ENCODE measurements at places on chromosomes 3 and 15. TPM values are rescaled to one million over a fixed set of nuclear protein-coding genes. Genes with fewer than 3 reads are reported as not detected.

- no peak for DNase-seq
Observed at GRCh38 chr3:15638891-15639262, 37.3 kb downstream of the BTD start.

DNA sequence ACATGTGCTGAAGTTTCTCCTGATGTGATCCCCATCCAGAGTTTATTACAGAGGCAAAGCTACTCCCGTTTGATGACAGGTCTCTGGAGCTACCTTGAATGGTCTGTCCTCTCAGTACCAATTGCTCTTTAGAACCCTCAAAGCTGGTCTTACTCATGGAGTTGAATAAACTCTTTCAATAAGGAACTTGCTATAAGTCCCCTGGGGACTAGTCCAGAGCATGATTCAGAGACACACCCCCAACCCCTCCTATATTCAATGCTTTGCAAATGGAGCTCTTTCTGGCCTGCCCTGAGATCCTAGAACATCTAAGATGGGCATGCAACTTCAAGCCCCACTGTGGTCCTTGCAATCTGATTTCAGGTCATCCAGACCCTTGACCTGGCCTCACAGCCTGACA, 23.9 kb upstream of the TPM1 start:
- no peak for DNase-seq

DNA sequence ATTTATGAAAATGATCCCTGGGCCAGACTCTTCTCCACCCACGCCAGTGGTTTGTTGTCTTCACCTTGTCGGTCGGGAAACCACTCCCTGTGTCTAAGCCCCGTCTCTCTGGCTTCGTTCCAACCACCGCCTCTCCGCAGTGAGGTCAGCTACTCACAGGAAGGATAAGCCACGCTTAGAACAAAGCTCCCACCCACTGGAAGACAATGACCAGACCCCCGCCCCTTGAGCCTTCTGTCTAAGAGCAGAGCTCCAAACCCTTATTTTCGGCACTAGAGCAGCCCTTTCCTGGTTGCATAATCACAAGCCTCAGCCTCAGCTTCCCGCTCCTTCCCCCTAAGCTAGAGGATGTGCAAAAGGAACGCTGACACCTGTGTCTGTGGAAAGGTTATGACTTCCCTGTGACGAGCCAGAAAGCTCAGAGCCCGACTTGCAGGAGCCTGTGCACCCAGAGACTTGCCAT, 114.9 kb upstream of the MEF2A start:
- no peak for DNase-seq

DNA sequence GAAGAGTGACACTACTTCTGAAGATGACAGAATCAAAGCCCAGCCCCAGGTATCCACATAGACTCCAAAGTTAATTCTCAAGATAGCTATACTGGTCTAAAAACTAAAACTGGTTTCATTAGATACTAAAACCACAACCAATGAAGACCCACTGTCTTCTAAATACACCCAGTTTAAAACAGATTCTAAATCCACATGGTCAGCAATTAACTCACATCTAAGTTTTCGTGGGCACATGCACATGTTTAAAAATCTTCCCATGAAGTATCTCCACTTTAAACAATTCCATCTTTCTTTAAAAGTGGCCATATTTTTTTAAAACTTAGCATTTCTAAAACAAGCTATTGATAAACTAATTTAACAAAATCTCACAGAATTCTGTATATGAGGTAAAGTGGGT, 63.1 kb downstream of the GPR160 start:
- DNase-seq, result no peak

The CACNA2D2 gene
- 59.2 TPM for polyA plus RNA-seq

The DCP1A gene
- polyA plus RNA-seq, result 16.2 TPM

DNA sequence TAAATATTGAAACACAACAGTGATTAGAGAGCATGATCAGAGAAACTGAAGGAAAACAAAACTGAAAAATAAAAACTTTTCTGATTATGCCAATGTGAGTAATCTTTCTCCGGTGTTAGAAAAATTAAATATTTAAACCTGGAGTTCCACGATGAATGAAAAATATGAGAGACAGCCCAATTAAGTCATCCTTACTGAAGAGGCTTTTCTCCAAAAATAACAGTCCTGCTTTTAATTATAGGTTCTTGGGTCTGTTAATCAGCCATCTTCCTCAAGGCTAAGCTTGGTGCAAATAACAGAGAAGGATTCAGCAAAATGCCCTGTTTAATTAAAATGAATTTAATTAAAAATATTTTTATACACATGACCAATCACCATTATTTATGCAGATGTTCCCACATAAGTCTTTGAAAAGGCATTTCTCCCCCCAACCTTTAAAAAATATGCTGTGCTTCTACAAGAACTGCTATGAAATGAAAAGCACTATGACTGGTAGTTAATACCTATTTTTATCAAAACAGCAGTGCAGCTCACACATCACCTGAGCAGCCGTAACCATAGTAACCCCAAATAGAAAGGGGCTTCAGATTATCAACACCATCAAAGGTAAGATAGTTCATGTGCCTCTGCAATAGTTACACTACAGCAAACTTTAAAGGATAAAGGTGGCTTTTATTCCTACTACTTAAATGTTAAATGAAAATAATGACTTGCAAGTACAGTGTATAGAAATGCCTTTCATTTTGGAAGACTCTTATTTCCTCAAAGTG, 175.7 kb downstream of the SLC9A9 start:
- DNase-seq, result no peak

DNA sequence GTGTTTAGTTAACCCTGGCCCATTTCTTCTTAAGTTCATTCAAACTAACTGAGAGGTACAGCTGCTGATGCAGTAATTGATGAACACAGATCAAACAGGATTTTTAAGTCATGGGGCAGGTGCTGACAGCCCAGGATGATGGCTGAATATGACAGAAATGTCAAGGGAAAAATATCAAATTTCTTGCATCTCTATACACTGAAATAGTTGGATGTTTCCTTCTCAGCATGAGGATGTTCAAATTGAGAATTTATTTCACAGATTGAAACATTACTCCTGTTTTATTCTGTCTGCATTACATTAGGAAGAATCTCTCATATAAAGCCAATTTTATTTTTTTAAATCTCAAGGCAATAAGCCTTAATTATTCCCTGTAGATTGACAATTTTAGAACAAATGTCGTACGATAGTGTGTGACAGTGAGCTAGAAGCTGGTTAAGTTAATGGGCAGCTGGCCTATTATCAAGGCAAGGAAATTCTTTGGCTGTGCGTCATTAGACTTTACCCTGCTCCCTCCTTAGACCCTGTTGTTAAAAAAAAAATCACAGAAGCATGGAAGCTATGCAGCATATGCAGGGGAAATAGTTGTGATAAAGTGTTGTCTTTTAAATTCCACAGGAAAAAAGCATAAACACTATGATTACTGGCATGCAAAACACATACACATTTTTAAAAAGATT, 183.8 kb upstream of the KCNMB2 start:
- DNase-seq, result no peak

The ST6GAL1 gene
- polyA plus RNA-seq, result 35.8 TPM

DNA sequence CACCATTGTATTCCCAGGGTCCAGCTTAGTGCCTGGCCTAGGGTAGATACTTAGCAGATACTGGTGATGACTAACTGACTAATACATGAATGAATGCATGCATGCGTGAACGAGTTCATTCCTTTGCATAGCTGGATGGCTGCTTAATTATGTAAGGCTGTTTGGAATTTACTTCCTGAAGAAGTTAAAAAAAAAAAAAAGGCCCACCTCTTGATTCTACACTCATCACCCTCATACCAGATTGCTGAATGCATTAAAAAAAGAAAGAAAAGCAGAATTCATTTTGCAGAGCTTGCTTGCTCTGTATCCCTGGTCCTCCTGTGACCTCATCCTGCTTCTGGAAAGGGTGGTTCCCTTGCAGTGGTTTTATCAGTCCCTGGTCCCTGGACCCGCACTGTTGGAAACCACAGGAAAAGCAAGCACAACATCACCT, 277.6 kb upstream of the CFAP20DC start:
- no peak for DNase-seq

The CLDN18 gene
- polyA plus RNA-seq, result 0.44 TPM

The RAB43 gene
- polyA plus RNA-seq, result 3.8 TPM

The UROC1 gene
- 0.29 TPM for polyA plus RNA-seq

- no peak for DNase-seq
Observed at GRCh38 chr3:53147151-53147902, 13.7 kb upstream of the PRKCD start.

The OR5K3 gene
- not detected for polyA plus RNA-seq

The LRRC28 gene
- 29.6 TPM for polyA plus RNA-seq

DNA sequence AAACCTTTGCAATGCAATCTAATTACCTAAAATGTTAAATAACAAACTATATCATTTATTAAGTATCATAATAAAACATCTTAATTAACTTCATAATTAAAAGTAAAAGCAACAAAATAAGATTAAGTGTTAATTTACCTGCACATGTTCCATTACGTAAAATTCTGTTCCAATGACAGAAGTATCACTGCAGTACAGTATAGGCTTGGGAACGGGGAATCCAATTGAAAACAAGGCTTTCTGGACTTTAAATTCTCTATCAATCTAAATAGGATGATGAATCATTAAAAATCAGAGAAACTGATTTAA, 17.1 kb downstream of the ACAD11 start:
- no peak for DNase-seq

The ALDH1L1 gene
- polyA plus RNA-seq, result 67.4 TPM

Measured in spinal cord (tissue), 10 donors.